ENCODE measurements at places on chromosomes 7 and 10. TPM values are rescaled to one million over a fixed set of nuclear protein-coding genes. Genes with fewer than 3 reads are reported as not detected.

DNA sequence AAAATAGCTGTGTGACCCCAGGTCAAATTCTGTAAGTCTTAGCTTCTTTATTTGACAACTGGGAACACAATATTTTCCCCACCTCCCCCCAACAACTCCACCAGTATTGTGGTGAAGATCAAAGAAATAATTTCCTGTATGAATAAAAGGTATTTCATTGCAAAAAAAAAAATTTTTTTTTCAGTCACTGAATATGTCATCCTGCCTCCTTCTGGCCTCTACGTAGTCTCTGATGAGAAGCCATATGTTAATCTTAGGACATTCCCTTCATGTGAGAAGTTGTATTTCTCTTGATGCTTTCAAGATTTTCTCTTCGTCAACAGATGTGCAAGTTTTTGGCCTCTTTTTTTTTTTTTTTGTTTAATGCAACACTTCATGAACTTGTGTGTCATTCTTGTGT, 33.0 kb downstream of the ZNF33A start:
- DNase-seq: no peak

GRCh38 chr10:29829776-29830175, 195.0 kb upstream of the SVIL start:
- no peak for DNase-seq

DNA sequence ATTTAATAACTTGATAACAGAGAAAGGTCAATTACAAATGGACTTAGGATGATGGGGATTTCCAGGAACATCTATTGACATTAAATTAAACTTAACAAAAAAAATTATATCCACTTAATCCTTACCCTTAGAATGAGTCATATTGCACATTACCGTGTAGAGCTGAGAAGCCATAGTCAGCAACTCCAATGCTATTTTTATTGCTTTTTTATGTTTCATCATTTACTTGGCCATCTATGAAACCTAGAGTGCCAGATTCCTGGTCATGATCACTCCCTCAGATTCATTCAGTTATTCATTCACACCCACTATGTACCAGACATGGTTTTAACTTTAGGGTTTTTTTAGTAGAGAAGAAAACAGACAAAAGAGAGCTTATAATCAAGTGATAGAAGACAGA, 1180.4 kb downstream of the CNTNAP2 start:
- DNase-seq: no peak

The RBP3 gene
- not detected for total RNA-seq

- no peak for DNase-seq
Measured at GRCh38 chr10:127774766-127775559, 38.0 kb downstream of the FOXI2 start.

DNA sequence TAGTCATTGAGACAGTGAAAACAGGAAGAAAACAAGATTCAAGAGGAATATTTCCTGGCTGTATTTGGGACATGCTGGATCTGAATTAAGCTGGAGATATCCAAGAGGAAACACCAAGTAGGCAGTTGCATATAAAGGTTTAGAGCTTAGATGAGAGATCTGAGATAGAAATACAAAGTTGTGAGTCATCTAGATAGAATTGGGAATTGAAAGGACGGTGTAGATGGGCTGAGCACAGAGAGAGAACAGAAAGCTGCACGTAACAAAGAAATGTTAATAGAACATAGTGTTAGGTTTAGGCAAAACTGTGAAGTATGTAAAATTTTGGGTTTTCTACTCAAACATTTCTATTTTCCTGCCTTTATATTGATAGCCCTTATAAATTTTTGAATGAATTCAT, 218.5 kb upstream of the TMEM196 start:
- no peak for DNase-seq

GRCh38 chr10:123492016-123492415, 174.1 kb upstream of the GPR26 start:
- DNase-seq: no peak

The PON3 gene
- not detected for total RNA-seq

DNA sequence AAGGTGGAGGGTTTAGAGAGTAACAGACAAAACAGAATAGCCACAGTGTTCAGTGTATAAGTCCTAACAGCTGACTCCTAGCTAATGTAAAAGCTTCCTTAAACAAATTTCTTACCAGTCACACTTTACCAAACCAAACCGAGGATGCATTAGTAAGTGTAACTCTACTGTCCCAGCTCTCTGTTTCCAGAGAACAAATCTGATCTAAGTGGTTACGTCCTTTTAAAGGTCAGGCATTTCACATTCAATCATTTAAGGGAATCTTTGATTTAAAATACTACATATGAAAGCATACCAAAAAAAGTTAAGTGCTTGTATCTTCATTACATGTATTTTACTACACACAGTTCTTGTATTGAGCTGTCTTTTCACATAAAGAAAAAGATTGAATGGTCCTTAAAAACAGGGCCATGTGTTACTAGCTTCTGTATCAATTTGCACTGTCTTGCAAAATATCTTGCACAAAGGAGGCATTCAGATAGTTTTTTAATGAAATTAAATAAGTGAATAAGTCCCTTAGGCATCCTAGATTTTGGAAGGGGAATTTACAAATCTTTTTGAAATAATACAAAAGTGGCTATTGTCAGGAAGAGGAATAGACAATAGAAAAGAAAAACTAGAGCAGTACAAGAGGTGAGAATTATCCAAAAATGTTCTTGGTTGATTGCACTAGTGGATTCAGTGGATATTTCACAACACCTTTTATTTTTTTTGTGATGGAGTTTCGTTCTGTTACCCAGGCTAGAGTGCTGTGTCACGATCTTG, 58.4 kb upstream of the SPOCK2 start:
- no peak for DNase-seq

GRCh38 chr10:31000867-31001266, 30.8 kb downstream of the ZNF438 start:
- no peak for DNase-seq

DNA sequence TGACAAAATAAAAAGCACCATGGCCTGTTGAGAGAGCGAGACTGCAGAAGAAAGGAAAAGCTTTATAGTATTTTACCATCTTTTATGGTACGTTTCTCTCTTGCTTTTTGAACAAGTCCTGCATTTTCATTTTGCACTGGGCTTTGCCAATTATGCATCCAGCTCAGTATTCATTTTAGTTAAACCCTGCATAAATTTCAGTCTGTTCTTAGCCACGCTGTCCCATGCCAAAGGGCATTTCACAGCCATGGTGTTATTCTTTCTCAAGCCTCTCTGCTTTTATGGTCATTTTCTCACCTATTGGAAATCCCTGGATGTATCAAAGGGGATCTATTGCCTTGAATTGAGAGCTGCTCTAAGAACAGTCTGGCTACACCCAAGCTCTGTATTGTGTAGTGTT, 30.8 kb upstream of the DNAJC1 start:
- DNase-seq: no peak

GRCh38 chr7:25947669-25948516, 204.1 kb upstream of the NFE2L3 start:
- no peak for DNase-seq

GRCh38 chr7:70867513-70867912, 264.4 kb upstream of the GALNT17 start:
- no peak for DNase-seq

- no peak for DNase-seq
Measured at GRCh38 chr10:119908166-119908565, 15.6 kb downstream of the SEC23IP start.

The NUP205 gene
- 61.3 TPM for total RNA-seq

- DNase-seq: no peak
Measured at GRCh38 chr10:7428673-7429350, 18.0 kb upstream of the SFMBT2 start.

- peak; percentile 58 for DNase-seq
Measured at GRCh38 chr7:70693686-70694433, 438.1 kb upstream of the GALNT17 start.

The GPER1 gene
- 0.45 TPM for total RNA-seq

DNA sequence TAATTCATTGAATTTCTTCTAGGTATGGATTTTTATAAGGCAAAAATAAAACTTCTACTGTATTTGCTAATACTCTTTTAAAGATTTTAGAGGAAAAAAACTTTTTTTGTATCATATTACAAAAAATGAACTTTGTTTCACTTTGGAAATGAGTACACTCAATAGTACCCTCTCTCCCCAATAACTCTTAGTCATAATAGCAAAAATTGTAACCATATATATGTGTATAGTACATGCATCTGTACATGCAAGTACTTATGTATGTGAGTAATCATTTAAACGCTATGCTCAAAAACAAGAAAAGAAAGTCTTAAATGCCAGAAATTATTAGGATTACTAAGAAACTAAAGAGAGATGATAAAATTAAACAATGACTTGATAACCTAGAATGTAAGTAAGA, 95.9 kb upstream of the HGF start:
- no peak for DNase-seq

DNA sequence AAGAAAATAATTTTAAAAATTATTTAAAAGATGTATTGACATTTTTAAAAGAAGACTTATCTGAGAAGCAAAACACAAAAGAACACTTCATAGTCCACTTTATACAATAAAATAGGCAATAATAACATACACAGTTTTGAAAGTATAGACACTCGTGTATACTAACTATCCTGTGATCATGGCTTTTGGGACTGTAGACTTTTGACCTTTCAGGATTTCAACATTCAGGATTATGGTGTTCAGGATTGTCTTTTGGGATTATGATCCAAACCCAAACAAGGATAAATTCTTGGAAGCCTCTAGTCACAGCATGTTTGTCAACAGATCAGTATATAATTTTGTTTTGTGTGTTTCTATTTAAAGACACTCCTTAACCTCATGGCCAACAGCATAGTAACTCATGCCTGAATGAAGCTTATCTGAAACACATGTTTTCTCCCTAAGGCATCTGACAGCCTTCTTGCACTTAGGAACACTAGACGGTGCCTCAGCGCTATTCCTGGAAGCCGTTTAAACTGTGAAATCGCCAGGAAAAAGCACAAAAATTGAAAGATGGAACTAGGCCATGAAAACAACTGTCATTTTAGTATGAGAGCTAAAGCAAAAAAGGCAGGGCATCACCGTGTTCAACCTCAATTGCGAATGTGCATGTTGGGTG, 29.9 kb downstream of the GSAP start:
- no peak for DNase-seq

The WEE2 gene
- not detected for total RNA-seq

The ACSM6 gene
- not detected for total RNA-seq

DNA sequence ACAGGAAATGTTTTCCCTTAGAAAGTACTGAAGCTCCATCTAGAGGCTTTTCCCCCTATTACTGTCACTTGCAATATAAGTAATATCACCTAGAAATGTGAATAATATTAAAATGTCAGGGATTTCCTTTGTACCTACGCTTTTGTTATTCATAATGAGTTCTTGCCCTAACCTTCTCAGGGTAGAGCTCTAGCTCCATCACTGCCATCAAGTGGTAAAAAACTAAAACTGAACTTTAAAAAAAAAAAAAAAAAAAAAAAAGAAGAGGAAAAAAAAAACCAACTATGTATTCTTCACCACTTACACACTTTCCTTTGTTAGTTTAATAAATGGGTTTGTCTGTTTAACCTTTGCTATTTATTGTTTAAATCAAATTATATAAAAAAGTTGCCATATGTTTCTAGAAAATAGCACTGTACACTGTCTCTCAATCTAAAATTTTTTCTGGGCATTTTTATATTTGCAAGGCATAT, 49.9 kb downstream of the DNAJC1 start:
- DNase-seq: peak; percentile 64

GRCh38 chr10:7056216-7056615, 354.6 kb downstream of the SFMBT2 start:
- DNase-seq: no peak

The TMEM140 gene
- 1.0 TPM for total RNA-seq

DNA sequence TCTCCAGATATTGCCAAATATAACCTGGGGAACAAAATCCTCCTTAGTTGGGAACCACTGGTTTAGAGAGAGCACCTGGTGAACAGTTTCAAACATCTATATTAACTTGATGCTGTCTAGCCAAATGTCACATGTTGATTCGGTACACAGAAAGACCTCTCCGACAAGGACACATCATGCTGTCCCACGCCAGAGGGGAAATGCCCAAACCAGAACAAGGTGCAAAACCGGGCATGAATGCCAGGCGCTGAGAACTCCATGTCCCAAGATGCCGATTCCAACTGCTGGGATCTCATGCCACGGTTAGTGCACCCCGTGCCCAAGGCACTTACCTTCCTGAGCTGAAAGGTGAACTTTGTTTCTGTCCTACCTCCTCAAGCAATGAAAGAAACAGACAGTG, 100.8 kb downstream of the SFMBT2 start:
- no peak for DNase-seq

DNA sequence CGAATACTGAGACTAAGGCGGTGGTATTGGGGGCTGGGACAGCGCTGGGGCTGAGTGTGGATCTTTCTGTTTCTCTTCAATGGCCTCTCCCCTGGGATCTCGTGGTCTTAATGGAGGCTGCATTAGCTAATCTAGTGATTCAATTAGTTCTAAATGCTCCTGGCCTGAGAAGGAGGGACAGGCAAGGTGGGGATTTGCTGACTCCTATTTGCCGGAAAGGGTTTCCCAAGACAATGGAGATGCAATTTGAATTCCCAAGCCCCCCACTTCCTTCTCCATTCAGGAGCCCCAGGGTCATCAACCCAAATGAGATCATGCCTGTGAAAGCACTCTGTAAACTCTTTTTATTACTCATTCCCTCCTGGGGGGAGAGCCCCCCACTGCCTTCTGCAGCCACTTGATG, 111.7 kb upstream of the PLXNA4 start:
- no peak for DNase-seq

The HHEX gene
- 0.28 TPM for total RNA-seq

DNA sequence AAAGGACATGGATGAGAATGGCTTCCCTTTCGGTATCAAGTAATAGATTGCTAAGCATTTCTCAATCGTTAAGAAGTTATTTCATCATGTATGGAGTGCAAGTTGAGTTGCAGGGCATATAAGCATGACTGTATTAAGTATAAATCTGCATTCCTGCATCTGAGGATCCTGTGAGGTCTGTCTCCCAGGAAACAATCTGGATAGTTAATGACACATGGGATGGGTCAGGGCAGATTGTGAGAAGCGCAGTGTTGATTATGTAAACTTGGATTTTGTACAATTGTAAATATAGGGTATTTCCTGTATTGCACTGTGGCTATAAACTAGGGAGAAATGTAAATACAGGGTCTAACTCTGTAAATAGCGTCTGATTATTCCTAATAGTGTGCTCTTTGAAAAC, 102.6 kb downstream of the PLXDC2 start:
- peak; percentile 90 for DNase-seq

The DDX50 gene
- total RNA-seq: 46.2 TPM

The HKDC1 gene
- total RNA-seq: 1.1 TPM

The FBXW4 gene
- 52.3 TPM for total RNA-seq

The CDHR3 gene
- total RNA-seq: 1.7 TPM

- no peak for DNase-seq
Measured at GRCh38 chr10:91271886-91272285, 51.4 kb downstream of the PCGF5 start.

The TMEM26 gene
- total RNA-seq: not detected

GRCh38 chr10:4647109-4647785, 178.8 kb upstream of the AKR1E2 start:
- DNase-seq: no peak

The LRMDA gene
- total RNA-seq: 0.67 TPM

GRCh38 chr7:123190109-123190831, 9.5 kb downstream of the SLC13A1 start:
- no peak for DNase-seq
